ENCODE measurements at places on chromosomes 3 and 15.

DNA sequence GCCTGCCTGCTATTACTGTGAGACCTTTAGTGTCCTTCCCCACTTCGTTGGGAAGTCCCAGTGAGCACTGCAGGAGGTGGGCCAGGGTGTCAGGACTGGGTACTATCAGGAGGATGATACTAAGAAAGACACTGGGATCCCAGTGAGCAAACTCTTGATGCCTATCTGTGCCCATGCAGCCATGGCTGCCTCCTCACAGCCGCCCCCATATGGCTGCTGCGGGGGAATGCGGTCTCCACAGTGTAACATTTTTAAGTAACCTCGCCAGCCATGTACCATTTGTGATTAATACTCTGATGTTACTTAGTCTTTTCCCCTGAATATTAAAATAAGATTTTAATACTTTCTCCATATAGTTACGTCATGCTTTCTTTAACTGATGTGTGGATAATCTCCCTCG lies 312.2 kb downstream of the RYR3 start:
- DNase-seq, result no peak

GRCh38 chr3:72186400-72186855 lies 401.5 kb upstream of the PROK2 start:
- peak; percentile 24 for DNase-seq

- no peak for DNase-seq
Measured at GRCh38 chr3:54177816-54178215, 55.5 kb downstream of the CACNA2D3 start.

GRCh38 chr3:43046583-43046982 lies 59.3 kb downstream of the POMGNT2 start:
- DNase-seq, result no peak

DNA sequence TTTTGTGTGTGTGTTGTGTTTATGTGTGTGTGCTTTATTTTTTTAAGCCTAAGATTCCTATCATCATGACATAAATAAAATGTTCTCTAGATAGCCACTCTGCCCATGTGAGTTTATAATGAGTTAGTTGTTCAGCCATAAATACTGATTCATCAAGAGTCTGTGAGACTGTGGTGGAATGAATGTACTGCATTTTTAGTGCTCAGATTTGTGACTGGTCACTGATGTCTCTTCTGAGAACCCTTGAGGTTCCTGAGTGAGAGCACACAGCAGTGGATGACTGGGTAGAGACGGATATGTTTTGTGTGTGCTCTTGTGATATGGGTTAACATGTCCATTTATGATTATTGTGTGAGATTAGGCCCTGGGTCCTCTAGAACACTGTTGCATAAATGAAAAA lies 51.2 kb downstream of the SETD5 start:
- DNase-seq, result peak; percentile 17

DNA sequence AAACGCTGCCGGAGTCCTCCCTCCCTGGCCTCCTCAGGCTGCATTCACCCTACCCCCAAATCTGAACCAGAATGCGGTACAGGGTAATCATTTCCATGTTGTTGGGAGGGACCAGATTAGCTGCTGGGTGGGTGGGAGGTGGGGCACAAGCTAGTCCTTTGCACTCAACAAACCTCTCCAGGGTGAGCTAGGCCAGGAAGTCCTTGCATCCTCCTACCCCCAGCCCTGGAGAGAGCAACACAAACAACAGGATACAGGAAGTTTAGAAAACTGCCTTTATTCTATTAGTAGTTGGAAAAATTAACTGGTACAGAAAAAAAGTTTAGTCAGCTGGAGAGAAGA lies 702 bp upstream of the GPX1 start:
- no peak for DNase-seq

- no peak for DNase-seq
Measured at GRCh38 chr3:115187149-115187757, 40.2 kb upstream of the ZBTB20 start.

DNA sequence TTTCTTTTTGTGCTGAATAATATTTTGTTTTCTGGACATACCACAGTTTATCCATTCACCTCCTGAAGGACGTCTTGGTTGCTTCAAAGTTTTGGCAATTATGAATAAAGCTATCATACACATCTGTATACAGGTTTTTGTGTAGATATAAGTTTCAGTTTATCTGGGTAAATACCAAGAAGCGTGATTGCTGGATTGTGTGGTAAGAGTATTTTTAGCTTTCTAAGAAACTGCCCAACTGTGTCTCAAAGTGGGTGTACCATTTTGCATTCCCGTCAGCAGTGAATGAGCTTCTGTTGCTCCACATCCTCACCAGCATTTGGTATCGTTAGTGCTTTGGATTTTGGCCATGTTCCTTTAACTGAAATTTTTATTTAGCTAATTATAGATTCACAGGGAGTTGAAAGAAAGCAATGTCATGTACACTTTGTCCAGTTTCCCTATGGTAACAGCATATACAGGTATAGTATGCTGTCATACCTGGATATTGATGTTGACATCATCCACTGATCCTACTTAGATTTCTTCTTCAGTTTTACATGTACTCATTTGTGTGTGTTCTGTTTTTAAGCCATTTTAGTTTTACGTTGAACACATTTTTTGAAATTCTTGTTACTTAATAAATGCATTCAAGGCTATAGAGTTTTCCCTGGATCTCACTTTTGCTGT lies 11.9 kb downstream of the ARID3B start:
- DNase-seq, result no peak

DNA sequence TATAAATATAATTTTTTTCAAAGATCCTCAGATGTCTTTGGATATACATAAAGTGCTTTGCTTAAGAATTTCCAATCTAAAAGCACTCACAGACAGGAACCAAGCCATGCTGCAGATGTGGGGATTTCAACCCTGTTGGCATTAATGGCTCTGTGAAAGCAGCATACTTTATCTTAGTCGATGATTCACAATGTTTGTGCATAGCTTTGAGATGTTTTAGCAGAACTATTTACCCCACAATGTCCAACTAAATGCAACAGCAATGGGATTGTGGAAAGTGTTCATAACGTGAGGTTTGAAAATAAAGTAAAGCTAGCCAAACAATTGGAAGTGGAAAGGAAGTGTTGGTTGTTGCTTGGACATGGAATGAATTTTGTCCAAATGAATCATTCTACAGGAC lies 371.4 kb downstream of the SOX2 start:
- no peak for DNase-seq
